ENCODE measurements at places on chromosomes 16 and 17. TPM values are rescaled to one million over a fixed set of nuclear protein-coding genes. Genes with fewer than 3 reads are reported as not detected.

- H3K27ac ChIP-seq: no peak overlapping the region
- no peak for DNase-seq
- no peaks in the 10 kb centered on the region for H3K27me3 ChIP-seq
- H3K4me3 ChIP-seq: no peak overlapping the region
- H3K36me3 ChIP-seq: no peaks in the 10 kb centered on the region
- H3K4me1 ChIP-seq: no peaks in the 10 kb centered on the region
Observed at GRCh38 chr17:20214794-20215193, 205.6 kb downstream of the SPECC1 start.

- H3K4me1 ChIP-seq: no peaks in the 10 kb centered on the region
- H3K27ac ChIP-seq: no peak overlapping the region
- H3K4me3 ChIP-seq: no peak overlapping the region
- H3K36me3 ChIP-seq: no peaks in the 10 kb centered on the region
- no peaks in the 10 kb centered on the region for H3K27me3 ChIP-seq
Observed at GRCh38 chr17:80871341-80871740, 120.3 kb upstream of the CHMP6 start.

DNA sequence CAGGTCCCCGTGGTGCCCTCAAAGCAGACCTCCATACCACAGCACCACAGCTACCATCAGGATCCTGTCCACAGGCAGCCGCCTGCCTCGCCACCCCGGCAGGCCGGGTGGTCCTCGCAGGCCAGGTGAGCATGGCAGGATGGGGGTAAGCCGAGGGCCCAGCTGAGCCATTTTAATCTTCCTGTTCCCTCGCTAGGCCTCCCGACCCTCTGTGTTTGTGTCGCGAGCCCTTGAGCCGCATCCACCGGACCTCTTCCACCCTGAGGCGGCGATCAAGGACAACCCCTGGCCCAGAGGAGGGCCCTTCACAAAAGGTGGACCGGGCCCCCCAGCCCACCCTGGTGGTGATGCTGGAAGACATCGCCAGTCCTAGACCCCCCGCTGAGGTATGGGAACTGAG is 2.0 kb downstream of the PRR14 start:
- H3K27ac ChIP-seq: no peak overlapping the region
- DNase-seq: no peak
- H3K27me3 ChIP-seq: no peaks in the 10 kb centered on the region
- H3K4me3 ChIP-seq: no peak overlapping the region
- H3K36me3 ChIP-seq: no peaks in the 10 kb centered on the region
- H3K4me1 ChIP-seq: peaks cover 15% of the 10 kb centered on the region

DNA sequence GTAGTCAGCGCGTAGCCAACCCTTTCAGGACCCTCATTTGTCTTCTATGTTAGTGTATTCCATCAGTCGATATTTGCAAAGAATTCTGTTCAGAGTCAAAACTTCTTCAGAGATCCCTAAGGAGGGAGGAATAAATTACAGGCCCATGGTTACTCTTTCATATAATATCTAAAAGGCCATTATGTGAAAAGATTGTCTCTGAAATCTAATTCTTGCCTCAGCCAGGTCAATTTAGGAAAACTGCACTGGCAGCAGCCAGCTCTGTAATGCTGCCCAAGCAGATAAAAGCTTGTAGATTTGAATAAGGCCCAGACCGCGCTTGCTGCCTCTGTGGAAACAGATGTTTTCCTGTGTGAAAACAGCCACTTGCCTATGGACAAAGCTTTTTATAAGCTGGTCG is 379.8 kb downstream of the CNTNAP4 start:
- H3K4me3 ChIP-seq: no peak overlapping the region
- H3K36me3 ChIP-seq: no peaks in the 10 kb centered on the region
- H3K4me1 ChIP-seq: no peaks in the 10 kb centered on the region
- H3K27me3 ChIP-seq: no peaks in the 10 kb centered on the region

DNA sequence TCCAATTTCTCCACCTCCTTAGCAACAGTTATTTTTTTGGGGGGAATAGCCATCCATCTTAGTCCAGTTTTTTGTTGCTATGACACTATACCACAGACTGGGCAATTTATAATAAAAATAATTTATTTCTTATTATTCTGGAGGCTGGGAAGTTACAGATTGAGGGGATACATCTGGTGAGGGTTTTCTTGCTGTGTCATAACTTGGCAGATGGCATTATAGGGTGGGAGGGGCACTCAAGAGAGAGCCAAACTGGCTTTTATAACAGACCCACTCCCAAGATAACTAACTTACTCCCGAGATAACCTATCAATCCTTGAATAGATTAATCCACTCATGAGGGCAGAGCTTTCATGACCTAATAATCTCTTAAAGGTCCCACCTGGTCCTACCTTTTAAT is 84.2 kb downstream of the ABCA8 start:
- H3K36me3 ChIP-seq: no peaks in the 10 kb centered on the region
- H3K27ac ChIP-seq: no peak overlapping the region
- no peaks in the 10 kb centered on the region for H3K27me3 ChIP-seq
- no peak for DNase-seq

DNA sequence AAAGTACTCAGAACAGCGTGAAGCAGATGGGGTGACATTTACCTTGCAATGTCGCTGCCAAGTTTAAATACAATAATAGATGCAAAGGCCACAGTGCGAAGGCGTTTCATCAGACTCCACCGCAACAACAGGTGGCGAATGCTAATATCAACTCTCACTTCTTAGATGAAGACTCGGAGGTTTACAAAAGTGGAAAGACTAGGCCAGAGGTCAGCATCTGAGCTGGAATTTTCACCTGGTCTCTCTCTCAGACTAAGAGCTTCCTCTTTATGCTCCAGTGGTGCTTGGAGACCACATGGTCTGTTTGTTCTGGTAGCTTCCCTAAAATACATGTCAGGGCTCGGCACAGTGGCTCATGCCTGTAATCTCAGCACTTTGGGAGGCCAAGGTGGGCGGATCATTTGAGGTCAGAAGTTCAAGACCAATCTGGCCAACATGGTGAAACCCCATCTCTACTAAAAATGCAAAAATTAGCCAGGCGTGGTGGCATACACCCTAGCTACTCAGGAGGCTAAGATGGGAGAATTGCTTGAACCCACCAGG is 169.1 kb downstream of the XYLT1 start:
- peaks cover 40% of the 10 kb centered on the region for H3K4me1 ChIP-seq
- no peak overlapping the region for H3K27ac ChIP-seq
- no peaks in the 10 kb centered on the region for H3K27me3 ChIP-seq
- no peaks in the 10 kb centered on the region for H3K36me3 ChIP-seq

- H3K27me3 ChIP-seq: no peaks in the 10 kb centered on the region
- no peak overlapping the region for H3K4me3 ChIP-seq
- peaks cover 21% of the 10 kb centered on the region for H3K4me1 ChIP-seq
- peak overlapping the region; percentile 79 for H3K27ac ChIP-seq
Observed at GRCh38 chr16:4293181-4293716, 20.4 kb upstream of the TFAP4 start.

GRCh38 chr16:88773812-88774291 is 11.2 kb downstream of the PIEZO1 start:
- H3K4me1 ChIP-seq: peaks cover 51% of the 10 kb centered on the region
- no peak overlapping the region for H3K4me3 ChIP-seq
- H3K27ac ChIP-seq: peak overlapping the region; percentile 87
- no peaks in the 10 kb centered on the region for H3K27me3 ChIP-seq
- peak; percentile 89 for DNase-seq

DNA sequence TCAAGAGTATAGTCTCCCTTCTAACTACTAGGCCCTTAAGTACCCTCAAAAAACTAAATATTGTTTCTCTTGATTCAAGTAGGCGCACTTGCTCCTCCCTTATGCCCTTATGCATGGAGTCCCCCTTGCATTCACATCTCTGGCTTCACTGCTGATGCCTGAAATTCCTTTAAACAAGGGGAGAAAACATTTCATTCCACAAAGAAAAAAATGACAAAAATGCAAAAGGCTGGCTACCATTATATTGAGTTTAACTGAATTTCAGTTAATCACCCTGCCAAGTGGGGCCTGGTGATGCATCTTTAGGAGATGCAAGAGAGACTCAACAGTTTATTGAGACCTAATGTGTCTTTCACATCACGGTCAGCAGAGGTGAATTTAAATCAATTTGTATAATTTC is 35.6 kb downstream of the CRLF3 start:
- no peak overlapping the region for H3K4me3 ChIP-seq
- H3K27ac ChIP-seq: no peak overlapping the region
- no peaks in the 10 kb centered on the region for H3K4me1 ChIP-seq
- no peaks in the 10 kb centered on the region for H3K36me3 ChIP-seq
- DNase-seq: no peak
- no peaks in the 10 kb centered on the region for H3K27me3 ChIP-seq

DNA sequence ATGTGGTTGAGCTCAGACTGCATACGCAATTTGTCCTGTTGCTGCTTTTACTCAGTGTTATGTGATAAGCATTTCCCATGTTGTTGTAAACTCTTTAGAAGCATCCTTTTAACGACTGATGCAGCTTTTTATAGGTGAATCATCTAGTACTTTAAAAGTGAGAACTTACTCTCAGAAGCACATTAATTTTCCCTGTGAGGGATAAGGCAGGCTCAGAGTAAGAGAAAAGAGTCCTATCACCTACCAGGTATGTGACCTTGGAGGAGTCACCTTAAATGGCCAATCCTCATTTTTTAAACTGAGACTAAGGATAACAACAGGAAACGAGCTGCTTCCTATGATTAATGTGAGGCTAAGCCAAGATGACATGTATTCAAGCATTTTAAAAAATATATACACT is 34.4 kb upstream of the GAN start:
- H3K27me3 ChIP-seq: no peaks in the 10 kb centered on the region
- no peak for DNase-seq
- H3K4me1 ChIP-seq: peaks cover 22% of the 10 kb centered on the region
- no peak overlapping the region for H3K4me3 ChIP-seq
- no peak overlapping the region for H3K27ac ChIP-seq
- no peaks in the 10 kb centered on the region for H3K36me3 ChIP-seq

DLX3 gene
- 0.55 TPM for polyA plus RNA-seq

ENPP7 gene
- polyA plus RNA-seq: 30.2 TPM

ACSM5 gene
- 3.3 TPM for polyA plus RNA-seq

Measured in hepatocyte (in vitro differentiated cells).